Fibroblast of skin of left quadriceps (primary cell): ENCODE measurements at places on chromosomes 13 and 19.

- DNase-seq = no peak
These were observed 1.9 kb upstream of the PLPPR3 start for GRCh38 chr19:823565-824121.

DNA sequence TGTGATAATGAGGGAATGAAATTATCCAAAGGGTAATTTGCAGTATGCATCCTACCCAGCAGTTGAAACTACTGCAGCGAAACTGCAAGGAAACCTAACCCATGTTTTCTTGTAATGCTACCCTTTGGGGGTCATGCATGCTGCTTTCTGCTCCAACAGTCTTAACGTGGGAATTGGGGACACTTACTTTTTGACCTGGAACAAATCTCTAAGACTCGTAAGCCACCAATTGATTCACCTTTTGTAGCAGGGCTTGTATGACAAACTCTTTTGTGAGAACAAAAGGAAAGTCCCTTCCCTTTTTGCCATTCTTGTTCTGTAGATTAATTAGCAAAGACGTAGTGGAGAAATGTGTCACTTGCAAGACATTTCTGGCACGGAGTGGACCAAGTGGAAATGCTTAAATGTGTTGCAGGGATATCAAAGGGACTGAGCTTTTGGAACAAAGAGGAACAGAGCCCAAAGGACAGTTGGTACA is 27.4 kb downstream of the LRCH1 start:
- no peak for DNase-seq

GRCh38 chr13:94433055-94433961 is 46.2 kb downstream of the DCT start:
- no peak for DNase-seq

DNA sequence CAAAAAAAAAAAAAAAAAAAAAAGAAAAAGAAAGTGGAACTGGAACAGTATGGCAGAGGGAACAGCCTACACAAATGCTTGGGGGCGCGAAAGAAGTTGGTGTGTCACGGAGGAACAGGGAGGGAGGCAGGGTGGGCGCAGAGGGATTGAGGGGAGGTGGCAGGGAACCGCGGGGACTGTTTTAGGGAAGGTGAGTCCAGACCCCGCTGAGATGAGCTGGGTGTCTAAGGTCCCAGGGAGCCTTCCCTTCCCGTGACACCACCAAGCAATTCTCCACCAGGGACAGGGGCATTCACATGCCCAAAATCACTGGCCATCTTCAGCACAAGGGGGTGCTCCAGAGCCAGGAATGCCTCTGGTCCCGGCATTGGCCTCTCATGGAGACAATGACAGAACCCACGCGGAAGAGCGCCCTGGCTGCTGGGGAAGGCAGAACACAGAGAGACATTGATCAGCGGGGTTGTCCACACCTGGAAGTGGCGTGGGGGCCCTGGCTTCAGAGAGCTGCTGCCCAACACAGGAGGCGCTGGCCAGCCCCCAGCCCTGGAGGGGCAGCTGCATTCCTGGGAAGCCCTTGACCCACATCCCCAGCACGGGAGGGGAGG is 6.9 kb downstream of the PEAK3 start:
- peak; percentile 42 for DNase-seq

- DNase-seq = no peak
These were observed 629 bp downstream of the IZUMO4 start for GRCh38 chr19:2097203-2097885.
